Inflammatory macrophage treated with lipopolysaccharide for 4 hours (primary cell): ENCODE measurements at places on chromosomes 3 and 15.
A peak's percentile ranks its signal among the peaks of the same experiment; 100 is the strongest.

DNA sequence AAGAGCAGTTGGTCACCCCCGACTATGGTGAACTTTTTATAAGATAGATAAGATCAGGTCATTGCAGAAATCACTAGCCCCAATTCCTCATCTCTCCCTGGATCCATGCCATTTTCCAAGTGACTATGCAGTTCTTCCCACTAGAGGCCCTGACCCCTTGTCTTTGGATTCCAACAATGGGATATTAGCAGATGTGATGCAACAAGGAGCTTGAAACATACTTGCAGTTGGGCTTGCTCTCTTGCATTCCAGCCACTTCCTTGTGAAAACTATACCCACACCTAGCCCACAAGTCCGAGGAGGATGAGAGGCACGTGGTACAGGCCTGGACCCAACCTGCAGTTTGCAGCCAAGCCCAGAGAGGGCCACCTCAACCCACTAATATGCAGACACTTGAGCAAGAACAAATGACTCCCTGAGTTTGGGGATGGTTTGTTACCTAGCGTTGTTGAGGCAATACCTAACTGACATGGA lies 60.6 kb downstream of the SUCLG2 start:
- no peak for DNase-seq

DNA sequence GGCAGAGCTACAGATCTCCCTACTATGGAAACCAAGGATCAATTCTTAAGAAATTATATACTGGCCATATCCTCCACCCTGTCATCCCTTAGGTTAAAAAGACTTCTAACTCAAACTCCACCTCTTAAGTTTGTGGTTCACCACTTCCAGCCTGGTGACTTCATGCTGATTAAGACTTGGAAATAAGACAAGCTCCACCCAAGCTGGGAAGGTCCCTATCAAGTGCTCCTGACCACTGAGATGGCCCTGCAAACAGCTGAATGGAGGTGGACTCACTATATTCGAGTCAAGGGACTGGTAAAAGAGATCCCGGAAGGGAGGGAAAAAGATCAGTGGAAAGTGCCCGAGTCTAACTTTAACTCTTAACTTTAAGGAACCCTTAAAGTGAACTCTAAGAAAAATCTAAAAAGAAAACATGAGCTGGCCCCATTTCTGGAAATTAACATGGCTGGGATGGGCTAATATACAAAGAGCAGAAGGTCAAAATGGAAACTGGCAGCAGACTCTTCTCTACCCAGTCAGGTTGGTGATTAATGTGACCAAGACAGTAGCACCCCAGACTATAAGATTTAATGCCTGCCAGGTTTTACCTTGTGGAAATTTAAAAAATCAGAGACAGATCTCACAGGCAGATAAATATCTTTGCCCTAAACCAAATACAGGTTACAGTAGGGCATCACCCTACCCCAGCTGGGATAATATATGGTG lies 43.9 kb downstream of the PPCDC start:
- DNase-seq, result peak; percentile 94

DNA sequence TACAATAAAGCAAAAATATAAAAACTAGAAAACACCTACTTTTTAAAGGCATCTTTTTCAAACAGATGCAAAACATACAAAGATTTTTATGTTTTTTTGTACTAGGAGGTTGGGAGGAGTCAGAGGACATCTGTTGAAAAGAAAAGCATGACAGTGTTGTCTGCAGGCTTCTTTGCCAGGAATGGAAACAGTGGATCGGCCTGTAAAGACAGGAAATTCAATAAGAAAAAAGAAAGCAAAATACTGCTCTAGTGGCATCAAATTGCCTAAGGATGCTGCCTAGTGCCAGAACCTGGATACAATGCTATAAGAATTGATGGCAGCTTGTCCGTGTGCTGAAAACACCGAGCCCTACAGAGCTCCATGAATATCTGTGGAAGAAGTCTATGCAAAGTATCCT lies 69.9 kb downstream of the TBC1D5 start:
- DNase-seq, result no peak

DNA sequence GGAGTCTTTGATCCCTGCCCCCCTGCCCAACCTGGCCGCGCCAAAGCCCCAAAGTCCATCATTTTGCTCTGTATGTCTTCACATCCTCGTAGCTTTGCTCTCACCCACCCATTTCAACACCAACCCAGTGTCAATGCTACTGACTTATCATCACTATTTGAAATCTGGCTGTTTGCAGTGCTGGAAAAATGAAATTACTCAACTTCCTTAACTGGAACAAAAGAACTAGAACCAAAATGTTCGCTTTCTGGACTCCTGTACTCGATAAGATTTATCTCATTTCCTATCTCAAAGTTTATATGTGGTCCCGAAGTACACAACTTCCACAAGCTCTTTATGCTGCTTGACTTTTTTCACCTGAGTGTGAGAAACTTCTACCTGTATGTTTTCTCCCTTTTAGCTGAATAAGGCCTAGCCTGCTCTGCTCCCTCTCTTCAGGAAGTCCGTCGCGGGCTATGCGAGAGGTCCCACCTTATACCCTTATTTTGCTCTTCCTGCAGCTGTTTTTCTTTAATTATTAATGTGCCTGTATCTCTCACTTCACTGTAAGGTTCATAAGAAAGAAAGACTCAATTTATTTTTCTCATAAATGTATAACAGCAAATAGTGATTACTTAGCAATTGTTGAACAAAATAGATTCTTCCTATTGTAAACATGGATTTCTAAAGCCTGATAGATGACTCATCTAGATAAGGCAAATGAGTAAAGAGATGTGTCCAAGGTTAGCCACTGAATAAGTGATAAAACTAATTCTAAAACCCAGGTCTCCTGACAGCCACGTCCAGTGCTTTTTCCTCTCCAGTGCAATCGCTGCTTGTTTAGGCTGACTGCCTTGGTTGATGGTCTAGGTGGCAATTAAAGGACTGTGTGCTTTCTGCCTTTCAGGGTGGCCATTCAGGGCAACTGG lies 464.1 kb upstream of the TPRG1 start:
- DNase-seq, result peak; percentile 87

GRCh38 chr3:197305854-197306253 lies 7.4 kb upstream of the DLG1 start:
- DNase-seq, result no peak

DNA sequence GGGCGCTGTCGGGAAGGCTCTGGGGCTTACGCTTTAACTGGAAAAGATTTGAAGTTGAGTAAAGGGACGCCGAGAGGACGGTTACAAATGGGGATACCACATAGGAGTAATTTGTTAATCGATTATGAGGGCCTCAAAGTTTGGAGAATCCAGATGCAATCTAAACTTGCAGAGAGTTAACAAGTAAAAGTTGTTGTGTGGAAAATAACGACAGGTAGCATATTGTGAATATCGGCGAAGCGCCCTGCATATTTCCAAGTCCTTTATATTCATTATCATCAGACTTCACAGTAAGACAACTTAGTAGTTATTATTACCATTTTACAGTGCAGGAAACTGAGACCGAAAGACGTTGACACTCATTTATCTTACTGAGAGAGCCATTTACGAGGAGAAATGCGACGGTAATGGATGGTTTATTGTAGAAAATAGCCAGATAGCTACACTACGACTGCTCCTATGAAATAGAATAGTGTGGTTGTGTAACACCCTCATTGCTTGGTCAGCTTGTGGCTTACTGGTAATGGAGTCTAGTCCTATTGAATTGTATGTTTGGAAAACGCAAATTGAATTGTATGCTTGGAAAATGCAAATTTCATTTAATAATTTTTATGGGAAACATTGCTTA lies 700 bp downstream of the MKRN2 start:
- DNase-seq, result peak; percentile 62

DNA sequence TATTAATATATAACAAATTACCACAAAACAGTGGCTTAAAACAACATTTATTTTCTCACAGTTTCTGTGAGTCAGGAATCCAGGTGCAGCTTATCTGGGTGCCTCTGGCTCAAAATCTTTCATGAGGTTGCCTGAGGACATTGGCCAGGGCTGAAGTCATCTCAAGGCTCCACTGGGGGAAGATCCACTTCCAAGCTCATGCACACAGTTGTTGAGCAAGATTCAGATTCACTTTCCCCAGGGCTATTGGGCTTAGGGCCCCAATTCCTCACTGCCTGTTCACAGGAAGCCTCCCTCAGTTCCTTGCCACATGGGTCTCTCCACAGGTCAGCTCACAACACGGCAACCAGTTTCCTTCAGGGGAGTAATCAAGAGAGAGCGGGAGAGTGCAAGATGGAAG lies 35.0 kb downstream of the RFTN1 start:
- DNase-seq, result peak; percentile 58

GRCh38 chr15:39595338-39596221 lies 14.7 kb downstream of the THBS1 start:
- no peak for DNase-seq

- no peak for DNase-seq
These were observed 109.1 kb downstream of the LPP start for GRCh38 chr3:188262913-188263683.
